AG10803 (cell line): ENCODE measurements at places on chromosomes 1 and 21.

GRCh38 chr1:109240158-109241152 lies 8.9 kb upstream of the CELSR2 start:
- peak; percentile 65 for DNase-seq

- peak; percentile 58 for DNase-seq
Measured at GRCh38 chr21:31875496-31876015, 2.7 kb downstream of the HUNK start.

DNA sequence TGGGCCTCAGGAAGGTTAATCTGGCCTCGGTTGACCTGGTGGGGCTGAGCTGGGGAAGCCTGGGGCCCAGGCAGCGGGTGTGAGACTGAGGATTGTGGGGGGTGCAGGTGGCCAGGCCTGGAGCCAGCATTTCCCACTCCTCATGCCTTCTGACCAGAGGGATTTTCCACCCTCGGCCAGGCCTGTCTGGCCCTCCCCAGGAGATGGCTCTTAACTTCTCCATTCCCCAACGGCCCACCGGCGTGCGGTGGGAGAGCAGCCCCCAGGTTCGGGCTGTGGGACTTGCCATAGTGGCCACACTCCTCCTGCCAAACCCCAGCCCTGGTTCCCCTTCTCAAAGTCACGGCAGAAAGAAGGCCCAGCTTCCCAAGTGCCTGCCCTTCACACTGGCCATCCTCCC lies 126.5 kb upstream of the RUNX3 start:
- no peak for DNase-seq

- no peak for DNase-seq
Measured at GRCh38 chr1:13646521-13646920, 53.5 kb upstream of the PRDM2 start.

GRCh38 chr1:170096806-170097340 lies 22.4 kb upstream of the KIFAP3 start:
- no peak for DNase-seq

DNA sequence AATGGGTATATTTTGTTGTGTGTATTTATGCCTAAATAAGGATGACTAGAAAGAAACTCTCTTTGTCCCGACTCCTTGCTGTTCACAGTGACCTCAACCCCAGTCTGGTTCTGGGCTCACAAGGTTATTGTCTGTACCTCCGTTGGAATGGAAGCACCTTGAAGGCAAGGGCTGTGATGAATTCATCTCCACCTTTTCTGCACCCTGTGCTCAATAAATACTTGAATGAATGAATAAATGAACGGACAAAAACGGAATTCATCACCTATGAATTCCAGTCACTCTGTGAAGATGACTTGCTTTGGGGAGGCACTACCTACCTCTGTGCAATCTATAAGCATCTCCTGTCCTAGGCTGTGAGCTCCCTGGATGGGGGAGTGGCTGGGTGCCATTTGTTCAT lies 39.3 kb downstream of the HSPG2 start:
- no peak for DNase-seq

DNA sequence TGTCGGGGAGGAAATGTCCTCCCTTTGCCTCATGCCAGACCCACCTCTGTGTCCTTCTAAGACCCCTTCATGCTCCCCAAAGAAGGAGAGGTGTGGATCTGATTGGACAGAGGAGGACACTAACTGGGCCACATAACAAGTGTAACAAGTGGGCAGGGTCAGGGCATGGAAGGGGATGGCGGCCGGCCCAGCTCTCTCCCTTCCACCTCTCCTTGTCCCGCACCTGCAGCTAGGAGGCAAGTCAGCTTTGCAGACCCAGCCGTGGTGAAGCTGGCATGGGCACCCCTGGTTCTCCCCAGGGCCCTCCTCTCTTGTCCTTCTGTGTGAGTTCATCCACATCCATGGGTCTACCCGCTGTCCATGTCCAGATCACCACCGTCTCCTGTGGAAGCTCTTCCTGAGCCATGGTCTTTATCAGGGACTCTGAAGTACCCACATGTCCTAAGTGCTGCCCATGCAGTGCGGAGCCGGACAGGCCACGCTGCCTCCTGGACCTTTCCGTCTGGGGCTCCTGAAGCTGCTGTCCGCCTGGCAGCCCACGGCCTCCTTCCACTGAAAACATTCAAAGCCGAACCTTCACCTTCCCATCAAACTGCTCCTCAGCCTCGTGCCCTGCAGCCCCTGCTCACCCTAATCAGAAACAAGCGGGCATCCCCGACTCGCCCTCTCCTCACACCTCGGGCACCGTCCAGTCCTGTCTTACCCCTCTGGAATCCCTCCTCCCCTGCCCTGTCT lies 460.5 kb downstream of the PTPRU start:
- no peak for DNase-seq

DNA sequence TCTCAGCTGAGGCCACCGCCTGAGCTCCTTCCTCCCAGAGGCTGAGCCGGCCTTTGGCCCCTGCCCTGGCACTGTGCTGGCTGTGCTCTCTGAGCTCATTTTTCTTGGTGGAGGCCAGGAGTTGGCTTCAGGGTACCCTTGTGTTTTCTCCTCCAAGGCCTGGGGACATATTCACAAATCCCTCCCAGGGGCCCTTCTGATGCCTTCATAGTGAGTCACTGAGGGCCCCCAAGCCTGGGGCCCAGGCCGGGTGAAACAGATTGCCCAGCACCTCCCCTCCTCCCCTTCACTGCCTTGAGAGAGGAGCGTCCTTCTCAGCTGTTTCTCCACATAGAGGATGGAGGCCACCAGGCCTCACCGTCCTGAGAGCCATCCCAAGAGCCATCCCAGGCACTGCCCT lies 105.8 kb downstream of the SIK1 start:
- no peak for DNase-seq

DNA sequence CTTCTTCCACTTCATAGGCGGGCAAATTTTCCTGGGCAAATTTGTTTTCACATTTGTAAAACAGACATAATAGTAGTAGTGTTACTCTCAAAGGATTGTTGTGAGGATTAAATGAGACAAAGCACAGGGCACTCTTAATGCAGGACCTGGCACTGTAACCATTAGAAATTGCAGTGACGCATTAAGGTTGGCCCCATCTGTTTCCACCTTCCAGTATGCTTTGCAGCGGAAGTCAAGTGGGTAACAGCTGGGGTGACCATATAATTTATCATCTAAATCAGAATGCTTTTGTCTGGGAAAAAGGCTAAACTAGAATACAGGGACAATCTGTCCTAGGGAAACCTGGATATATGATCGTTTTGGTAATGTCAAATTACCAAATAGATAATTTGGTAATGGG lies 132.5 kb upstream of the CACHD1 start:
- no peak for DNase-seq

GRCh38 chr1:9808459-9808858 lies 15.3 kb downstream of the CLSTN1 start:
- no peak for DNase-seq

- DNase-seq = peak; percentile 25
Measured at GRCh38 chr1:167136191-167136614, 42.3 kb downstream of the STYXL2 start.

DNA sequence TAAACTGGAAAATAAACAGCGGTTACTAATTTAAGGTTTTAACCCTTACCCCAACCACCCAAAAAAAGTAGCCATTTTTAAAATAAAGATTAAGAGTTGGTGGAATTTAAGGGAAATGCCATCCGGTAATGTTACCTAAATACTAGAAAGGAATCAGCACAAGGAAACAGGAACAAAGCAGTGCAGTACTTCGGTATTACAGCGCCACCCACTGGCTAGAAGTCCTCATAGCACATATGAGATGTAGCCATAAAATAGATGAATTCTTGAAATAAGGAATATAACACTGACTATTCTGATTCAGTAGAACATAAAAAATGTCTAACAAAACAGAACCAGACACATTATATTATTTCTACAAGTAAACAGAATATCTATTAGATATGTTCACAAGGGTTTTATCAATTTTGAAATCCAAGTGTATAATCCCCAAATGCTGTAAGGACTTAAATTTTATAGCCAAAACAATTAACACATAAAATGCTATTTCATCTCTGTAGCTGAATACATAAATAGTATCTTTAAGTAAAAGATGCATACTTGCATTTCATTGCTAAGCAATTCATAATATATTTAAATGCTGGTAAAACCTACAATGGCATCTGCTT lies 58.8 kb downstream of the FRRS1 start:
- peak; percentile 62 for DNase-seq

- DNase-seq = peak; percentile 45
Measured at GRCh38 chr21:33196941-33197374, 32.8 kb upstream of the IFNAR2 start.

DNA sequence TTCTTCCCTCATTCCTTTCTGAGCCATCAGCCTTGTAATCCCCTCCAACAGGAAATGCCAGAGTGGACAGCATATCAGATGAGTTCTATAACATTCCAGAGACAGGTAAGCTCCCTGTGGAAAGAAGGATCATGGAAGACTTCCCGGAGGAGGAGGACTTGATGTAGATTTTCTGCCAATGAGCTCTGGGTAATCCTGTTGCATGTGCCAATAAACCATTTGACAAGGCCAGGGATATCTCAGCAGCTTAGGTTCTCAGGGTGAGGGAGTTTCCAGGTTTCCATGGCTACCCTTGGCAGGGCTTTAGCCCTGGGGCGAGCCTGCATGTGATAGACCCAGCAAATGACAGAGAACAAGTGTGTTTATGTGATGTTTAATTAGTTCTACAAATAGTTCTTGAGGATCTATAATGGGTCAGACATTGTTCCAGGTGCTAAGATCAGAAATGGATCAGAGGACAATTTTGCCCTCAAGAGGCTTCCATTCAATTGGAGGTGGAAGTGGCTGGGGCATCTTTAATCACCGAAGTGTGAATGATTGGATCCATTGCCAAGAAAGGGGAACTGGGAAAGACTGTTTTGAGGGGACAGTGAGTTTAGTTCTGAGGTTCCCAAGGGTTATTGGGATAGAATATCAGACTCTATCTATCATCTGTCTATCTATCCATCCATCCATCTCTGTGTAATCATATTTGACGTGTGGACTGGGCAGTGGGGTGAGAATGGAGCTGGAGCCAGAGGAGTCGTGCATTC lies 6.9 kb downstream of the PLA2G5 start:
- no peak for DNase-seq

- no peak for DNase-seq
Measured at GRCh38 chr1:53345996-53346813, 18.3 kb upstream of the LRP8 start.

GRCh38 chr1:213973129-213973528 lies 14.6 kb upstream of the PROX1 start:
- DNase-seq = no peak

DNA sequence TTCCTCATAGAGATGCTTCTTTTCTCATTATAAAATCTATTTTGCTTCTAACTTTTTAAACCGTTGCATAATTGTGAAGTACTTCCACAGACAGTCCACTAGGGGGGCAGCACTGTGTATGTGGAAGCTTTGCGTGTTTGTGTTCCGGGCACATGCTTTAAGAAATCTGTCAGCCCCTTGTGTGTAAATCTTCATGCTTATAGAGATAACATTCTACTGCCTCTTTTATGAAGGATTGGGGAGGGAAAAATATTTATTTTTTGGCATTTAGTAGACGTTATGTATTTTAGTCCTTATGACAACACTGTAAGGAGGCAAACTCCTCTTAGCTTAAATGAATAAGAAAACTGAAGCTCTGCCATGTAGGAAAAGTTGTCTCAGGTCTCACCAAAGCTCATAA lies 157.3 kb upstream of the PTGFR start:
- DNase-seq = peak; percentile 45

GRCh38 chr1:94332952-94333351 lies 85.2 kb upstream of the ABCD3 start:
- DNase-seq = peak; percentile 29

DNA sequence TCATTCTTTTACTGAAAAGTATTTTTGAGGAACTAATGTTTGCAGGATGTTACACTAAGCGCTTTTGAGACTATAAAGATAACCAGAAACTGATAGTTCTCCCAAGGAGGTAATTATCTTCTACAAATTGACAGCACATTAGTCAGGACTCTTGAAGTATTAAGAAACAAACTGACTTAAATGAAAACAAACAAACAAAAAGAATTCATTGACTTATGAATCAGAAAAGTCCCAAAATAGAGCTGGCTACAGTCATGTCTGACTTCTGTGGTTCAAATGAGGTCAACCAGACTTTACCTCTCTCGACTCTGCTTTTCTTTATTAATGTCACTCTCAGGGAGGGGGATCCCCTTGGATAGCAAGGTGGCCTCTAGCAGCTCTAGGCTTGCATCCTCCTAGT lies 296.8 kb downstream of the TPR start:
- no peak for DNase-seq

DNA sequence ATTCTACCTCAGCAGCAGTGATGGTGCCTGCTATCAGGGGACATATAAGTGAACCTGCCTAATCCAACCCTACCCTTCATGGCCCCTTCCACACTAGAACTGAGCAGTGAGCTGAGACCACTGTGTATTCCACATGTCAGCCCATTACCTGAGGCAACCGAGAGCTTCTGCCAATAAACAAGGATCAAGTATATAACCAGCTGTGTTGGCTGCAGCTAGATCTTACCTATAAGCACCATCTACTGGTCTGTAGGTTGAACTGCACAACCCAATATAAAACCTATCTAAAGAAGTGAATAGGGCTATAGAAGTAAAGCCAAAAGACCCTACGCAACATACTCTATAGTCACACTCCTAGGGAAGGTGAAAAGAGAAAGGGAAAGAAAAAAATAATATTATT lies 376.9 kb downstream of the HHIPL2 start:
- peak; percentile 63 for DNase-seq

DNA sequence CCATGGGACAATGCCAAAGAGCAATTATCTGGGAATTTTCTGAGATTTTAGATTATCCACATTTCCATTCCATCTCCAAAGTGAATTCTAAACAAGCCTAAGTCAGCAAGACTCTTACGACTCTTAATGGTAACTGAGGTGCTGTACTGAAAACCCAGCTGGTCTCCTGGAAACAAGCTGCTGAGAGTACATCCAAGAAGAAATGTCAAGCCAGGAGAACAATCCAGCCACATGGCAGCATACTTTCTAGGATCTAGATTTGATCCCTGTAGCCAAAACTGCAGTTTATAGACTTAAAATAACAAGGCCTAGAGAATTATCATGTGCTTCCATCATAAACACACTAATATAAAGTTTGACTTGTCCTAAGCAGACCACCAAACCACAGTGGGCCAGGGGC lies 45.8 kb downstream of the KCNH1 start:
- DNase-seq = no peak

GRCh38 chr1:237814319-237814924 lies 76.3 kb downstream of the ZP4 start:
- DNase-seq = no peak
